Airway epithelial cell (primary cell): ENCODE measurements at places on chromosomes 6 and 20. TPM values are rescaled to one million over a fixed set of nuclear protein-coding genes. Genes with fewer than 3 reads are reported as not detected.

Gene EBF4
- 0.21 TPM in 1 of 2 replicates, not detected in the other for total RNA-seq

Gene KIAA1755
- total RNA-seq = not detected in 2 replicates

Gene MCHR2
- total RNA-seq = not detected in 2 replicates

Gene TRIM10
- total RNA-seq = not detected in 2 replicates

Gene ARMH2
- total RNA-seq = not detected in 2 replicates

Gene GPX5
- not detected in 2 replicates for total RNA-seq

Gene IL17F
- not detected in 2 replicates for total RNA-seq

Gene CLIC5
- total RNA-seq = not detected in 2 replicates

Gene RING1
- total RNA-seq = 14.3 and 16.4 TPM in 2 replicates

Gene FBXO30
- 3.4 and 5.1 TPM in 2 replicates for total RNA-seq

Gene FOXS1
- not detected in 2 replicates for total RNA-seq

Gene CHRNA4
- total RNA-seq = not detected in 2 replicates

Gene EDN1
- 8.1 and 8.6 TPM in 2 replicates for total RNA-seq

Gene SLC22A3
- 2.2 and 2.3 TPM in 2 replicates for total RNA-seq

Gene TASP1
- total RNA-seq = 7.3 and 10.2 TPM in 2 replicates

Gene BHLHE23
- total RNA-seq = not detected in 2 replicates

Gene RHAG
- not detected in 2 replicates for total RNA-seq

Gene UNC93A
- not detected in 2 replicates for total RNA-seq

Gene HBS1L
- 50.5 and 63.8 TPM in 2 replicates for total RNA-seq

Gene SLC17A2
- total RNA-seq = not detected in 2 replicates

Gene SYNGAP1
- total RNA-seq = 2.1 and 3.5 TPM in 2 replicates

Gene GFOD1
- 8.4 and 10.2 TPM in 2 replicates for total RNA-seq

Gene GJA10
- total RNA-seq = not detected in 2 replicates

Gene IGF2R
- total RNA-seq = 39.2 and 57.6 TPM in 2 replicates

Gene NMBR
- total RNA-seq = 0.14 TPM in 1 of 2 replicates, not detected in the other

Gene OPRL1
- total RNA-seq = 0.28 and 1.6 TPM in 2 replicates

Gene NRSN2
- 15.1 and 18.6 TPM in 2 replicates for total RNA-seq

Gene GSTA3
- total RNA-seq = not detected in 2 replicates

Gene SYCP2L
- total RNA-seq = 0.33 and 0.35 TPM in 2 replicates

Gene ADGRF5
- under 0.01 TPM in 1 of 2 replicates, not detected in the other for total RNA-seq

Gene DAAM2
- total RNA-seq = under 0.01 and 1.9 TPM in 2 replicates

Gene RGS17
- total RNA-seq = 3.3 and 3.6 TPM in 2 replicates

Gene KCNB1
- not detected in 2 replicates for total RNA-seq

Gene GPR6
- not detected in 2 replicates for total RNA-seq

Gene LY86
- not detected in 2 replicates for total RNA-seq

Gene AVP
- not detected in 2 replicates for total RNA-seq

Gene ADAM33
- 0.79 TPM in 1 of 2 replicates, not detected in the other for total RNA-seq

Gene SIRPD
- not detected in 2 replicates for total RNA-seq

Gene RBM24
- 0.70 and 1.9 TPM in 2 replicates for total RNA-seq
